ENCODE measurements at places on chromosomes 5 and 9.

- no peak for DNase-seq
Measured at GRCh38 chr9:108467653-108468324, 388.0 kb downstream of the ACTL7B start.

DNA sequence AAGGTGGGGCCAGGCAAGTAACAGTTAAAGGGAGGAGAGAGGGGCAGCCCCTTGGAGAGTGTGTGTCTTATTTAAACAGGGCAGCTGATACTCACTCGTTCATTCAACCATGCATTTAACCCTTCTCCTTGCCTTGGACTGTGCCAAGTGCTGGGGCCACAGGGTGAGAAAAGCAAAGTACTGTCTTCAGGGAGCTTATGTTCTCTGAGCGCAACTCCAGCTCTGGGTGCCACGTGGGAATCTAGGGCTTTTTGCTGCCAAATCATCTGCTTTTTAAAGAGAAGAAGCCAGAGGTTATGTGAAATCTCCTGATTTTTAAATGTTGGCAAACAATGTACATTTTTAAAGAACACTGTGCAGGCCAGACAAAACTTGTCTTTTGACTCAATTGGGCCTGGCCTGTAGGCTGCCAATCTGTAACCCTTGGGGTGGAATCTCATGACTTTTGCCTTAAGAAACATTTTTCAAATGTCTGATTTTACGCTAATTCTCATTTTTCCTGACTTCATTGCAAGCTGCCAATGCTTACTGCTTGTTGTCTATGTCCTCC is 157.8 kb downstream of the NTRK2 start:
- DNase-seq: no peak

DNA sequence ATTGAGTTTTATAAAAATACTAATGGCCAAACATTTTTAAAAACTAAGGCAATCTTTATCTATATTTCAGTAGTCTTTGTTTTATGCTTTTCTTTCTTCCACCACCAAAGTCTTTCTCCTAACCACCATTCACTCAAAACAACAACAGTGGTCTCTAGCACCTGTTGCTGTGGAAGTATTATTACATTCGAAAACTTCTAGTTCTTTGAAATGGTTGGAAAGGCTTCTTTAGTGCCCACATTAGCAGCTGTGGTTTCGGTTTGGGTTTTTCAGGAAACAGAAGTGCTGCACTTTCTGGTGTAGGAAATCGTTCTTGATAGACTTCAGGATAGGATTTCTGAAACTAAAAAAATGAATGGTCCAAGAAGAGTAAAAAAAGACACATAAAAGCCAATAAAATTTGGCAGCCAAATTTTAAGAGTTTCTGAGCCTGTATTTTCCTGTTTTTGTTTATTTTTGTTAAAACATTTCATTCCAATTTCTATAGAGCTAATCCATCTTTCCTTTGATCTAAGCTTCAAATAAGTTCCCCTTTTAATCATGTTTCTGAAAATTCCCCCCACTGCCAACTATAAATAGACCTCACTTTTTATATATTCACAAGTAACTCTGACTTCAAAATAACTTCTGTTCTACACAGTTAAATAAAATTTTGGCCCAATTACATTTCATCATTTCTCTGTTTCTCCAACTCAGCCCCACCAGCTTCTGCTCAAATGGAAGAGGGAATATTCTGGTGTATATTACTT is 102.2 kb downstream of the DEPDC1B start:
- no peak for DNase-seq

DNA sequence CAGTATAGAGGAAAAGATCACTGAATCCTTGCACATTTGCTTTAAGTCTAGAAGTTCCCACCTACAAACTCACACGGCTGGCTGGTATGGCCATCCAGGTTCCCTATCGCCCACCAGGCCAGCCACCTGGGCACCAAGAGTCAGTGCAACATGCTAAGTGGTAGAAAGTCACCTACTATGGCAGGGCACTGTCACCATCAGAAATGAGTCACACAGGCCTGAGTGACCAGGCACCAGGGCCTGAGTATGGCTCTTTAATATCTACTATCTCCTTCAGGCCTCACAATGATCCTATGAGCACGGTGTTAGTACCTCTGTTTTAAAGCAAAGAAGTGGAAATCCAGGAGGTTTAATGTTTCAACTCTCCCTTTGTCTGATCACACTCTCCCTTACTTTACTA is 156.2 kb downstream of the CDK5RAP2 start:
- DNase-seq: no peak

GRCh38 chr9:70382709-70383605 is 31.5 kb downstream of the KLF9 start:
- DNase-seq: no peak

DNA sequence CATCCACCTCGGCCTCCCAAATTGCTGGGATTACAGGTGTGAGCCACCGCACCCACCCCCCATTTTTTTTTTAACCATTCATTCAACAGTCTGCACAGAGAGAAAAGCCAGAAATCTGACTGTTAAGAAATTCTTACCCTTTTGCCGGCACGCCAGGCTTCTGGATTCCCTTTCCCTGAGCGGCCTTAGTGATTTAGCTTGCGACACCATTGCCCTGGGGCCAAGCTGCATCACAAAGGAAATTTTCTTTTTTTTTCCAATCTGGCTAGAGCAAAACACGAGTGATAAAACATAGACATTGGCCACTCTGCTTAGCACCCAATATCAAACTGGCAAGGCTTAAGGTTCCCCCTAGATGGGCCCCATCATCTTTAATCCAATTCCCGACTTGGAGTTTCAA is 21.2 kb upstream of the ATOSB start:
- DNase-seq: no peak
